Urinary bladder (tissue), 4 donors: ENCODE measurements at places on chromosomes 3 and 15.

- no peak for DNase-seq
Measured at GRCh38 chr3:27614592-27614991, 107.5 kb downstream of the EOMES start.

GRCh38 chr15:29800491-29801366 lies 21.5 kb downstream of the TJP1 start:
- no peak for DNase-seq

GRCh38 chr3:133910422-133910821 lies 14.7 kb upstream of the RAB6B start:
- DNase-seq, result no peak

DNA sequence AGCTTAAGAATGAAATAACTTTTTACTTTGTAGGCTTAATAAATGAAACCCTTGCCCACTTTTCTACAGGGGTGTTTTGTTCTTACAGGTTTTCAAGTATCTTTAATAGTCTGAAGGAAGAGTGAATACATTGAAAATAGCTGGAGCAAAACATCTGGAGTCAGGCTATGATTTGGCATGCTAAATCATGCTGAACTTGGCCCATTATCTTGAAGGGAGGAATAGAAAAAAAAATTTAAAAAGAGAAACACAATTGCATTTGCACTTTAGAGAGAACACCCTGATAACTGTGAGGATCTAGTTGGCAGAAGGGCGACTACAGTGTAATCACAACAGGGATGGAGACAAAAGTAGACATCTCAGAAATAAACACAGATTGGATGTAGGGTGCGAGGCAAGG lies 1.8 kb upstream of the IQGAP1 start:
- DNase-seq, result no peak

GRCh38 chr15:66635817-66636216 lies 66.2 kb upstream of the SMAD6 start:
- no peak for DNase-seq
